ENCODE measurements at places on chromosomes 12 and 14. TPM values are rescaled to one million over a fixed set of nuclear protein-coding genes. Genes with fewer than 3 reads are reported as not detected.

Gene PLEK2
- 23.0 TPM for total RNA-seq

Gene KRT73
- total RNA-seq, result 15.3 TPM

Gene MYF6
- total RNA-seq, result not detected

Gene ANGEL1
- 13.7 TPM for total RNA-seq

Gene ADCY4
- 6.7 TPM for total RNA-seq

Gene HOXC12
- 6.2 TPM for total RNA-seq

Gene KCNH5
- total RNA-seq, result not detected

Gene STAT6
- 120 TPM for total RNA-seq

Gene TAS2R9
- total RNA-seq, result not detected

Gene CMAS
- total RNA-seq, result 22.0 TPM

Gene TMEM179
- total RNA-seq, result not detected

Gene TMEM132D
- total RNA-seq, result not detected

Gene LBHD2
- not detected for total RNA-seq

Gene RAD9B
- total RNA-seq, result 0.49 TPM

Gene THTPA
- 10.8 TPM for total RNA-seq

Gene MAP3K9
- total RNA-seq, result 22.0 TPM

Gene RD3L
- total RNA-seq, result not detected

Gene TUNAR
- not detected for total RNA-seq

Gene RNASE7
- 58.3 TPM for total RNA-seq

Gene METAP2
- total RNA-seq, result 56.6 TPM

Gene OR4M1
- total RNA-seq, result not detected

Gene PRB2
- 0.39 TPM for total RNA-seq

Gene SMIM41
- not detected for total RNA-seq

Gene B3GNT4
- total RNA-seq, result 7.9 TPM

Gene FBRSL1
- total RNA-seq, result 18.0 TPM

Gene PTGER2
- total RNA-seq, result 3.6 TPM

Gene ACVRL1
- total RNA-seq, result 36.8 TPM

Data from lower leg skin (tissue), 4 donors.